Thoracic aorta (tissue), 2 donors: ENCODE measurements at places on chromosomes 2 and 18. TPM values are rescaled to one million over a fixed set of nuclear protein-coding genes. Genes with fewer than 3 reads are reported as not detected.

- no peak for DNase-seq
These were observed 115.7 kb upstream of the COPS8 start for GRCh38 chr2:236969767-236970655.

- no peak for DNase-seq
These were observed 45.5 kb downstream of the TMEM18 start for GRCh38 chr2:631741-632140.

DNA sequence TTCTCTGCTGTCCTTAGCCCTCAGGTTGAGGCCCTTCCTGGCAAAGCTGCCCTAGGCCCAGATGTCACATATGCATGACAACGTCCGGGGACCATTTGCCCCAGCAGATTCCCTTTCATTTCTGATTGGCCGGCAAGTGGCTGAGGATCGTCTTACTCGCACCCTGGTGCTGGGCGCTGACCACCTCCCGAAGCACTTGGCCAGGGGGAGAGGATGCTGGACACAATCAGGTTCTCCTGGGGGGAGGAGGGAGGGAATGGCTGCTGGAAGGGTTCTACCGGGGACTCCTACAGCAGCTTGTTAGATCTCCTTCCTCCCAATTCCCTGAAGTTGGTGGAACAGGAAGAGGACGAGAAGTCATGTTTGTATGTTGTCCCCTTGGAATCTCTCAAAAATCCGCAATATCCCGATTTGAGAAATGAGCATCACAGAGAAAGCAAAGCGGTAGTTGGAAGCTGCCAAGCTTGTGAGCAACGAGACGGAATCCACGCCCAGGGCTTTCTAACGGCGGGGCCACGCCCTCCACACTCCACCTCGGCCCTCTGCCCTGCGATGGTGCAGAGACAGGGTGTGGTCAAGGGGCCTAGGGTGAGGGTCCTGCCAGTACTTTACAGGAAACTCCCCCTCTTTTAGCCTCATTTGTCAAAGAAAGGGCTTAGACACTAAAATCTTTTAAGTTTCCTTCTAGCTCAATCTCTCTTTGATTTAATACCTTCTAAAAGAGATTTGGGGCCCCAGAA lies 61.8 kb upstream of the YWHAQ start:
- DNase-seq, result no peak

- no peak for DNase-seq
These were observed 133.9 kb downstream of the GFPT1 start for GRCh38 chr2:69253112-69253511.

GRCh38 chr18:27585602-27586173 lies 400.6 kb upstream of the CHST9 start:
- DNase-seq, result no peak

GRCh38 chr2:9472511-9472910 lies 1.8 kb upstream of the IAH1 start:
- DNase-seq, result no peak

The CCDC74A gene
- 13.9 TPM for total RNA-seq

The SKA1 gene
- total RNA-seq, result not detected

The TRIB2 gene
- 81.4 TPM for total RNA-seq

The ARMC9 gene
- 103 TPM for total RNA-seq
